ENCODE measurements at places on chromosomes 7 and 10.
A peak's percentile ranks its signal among the peaks of the same experiment; 100 is the strongest.

- DNase-seq, result no peak
These were observed 315.1 kb downstream of the BBS9 start for GRCh38 chr7:33444511-33444910.

DNA sequence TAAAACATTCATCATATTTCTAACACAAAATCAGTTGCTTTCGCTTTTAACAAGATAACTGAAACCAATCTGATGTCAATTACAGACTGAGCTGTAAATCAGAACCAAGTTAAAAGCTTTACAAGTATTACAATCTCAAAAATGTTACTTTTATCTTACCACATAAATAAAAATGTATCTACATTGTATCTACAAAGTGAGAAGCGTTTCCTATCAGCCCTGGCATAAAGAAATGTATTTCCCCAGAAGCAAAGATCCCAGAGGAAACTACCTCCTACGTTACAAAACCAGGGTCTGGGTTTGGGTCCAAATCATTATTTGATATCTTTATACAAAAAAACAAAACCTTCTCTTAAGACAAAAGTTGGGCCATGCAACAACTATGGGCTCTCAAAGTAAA lies 2.6 kb downstream of the SMURF1 start:
- DNase-seq, result no peak

DNA sequence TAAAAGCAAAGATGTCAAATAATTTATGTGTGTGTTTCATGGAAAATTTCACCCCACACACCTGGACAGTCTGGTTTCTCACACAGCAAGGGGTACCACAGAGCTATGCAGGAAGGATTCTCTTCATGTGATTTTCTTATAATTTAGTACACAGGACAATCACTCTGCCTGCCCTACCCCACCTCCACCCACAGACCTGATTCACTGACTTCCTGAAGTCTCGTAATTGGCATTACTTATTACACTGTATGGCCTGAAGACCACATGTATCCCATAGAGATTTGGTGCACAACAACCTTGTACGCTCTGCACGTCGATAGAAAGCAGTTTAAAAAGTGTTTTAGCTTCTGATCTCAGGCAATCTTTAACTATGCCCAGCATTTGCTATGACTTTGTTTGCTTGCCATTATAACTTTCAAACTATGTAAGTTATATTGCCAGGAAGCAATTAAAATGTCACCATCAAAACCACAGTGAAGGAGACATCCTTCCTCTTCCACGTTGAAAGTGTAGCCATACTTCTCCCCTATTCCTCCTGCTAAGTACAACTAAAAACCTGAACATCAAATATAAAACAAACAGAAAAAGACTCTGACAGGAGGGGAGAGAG lies 279.4 kb upstream of the IMMP2L start:
- no peak for DNase-seq

DNA sequence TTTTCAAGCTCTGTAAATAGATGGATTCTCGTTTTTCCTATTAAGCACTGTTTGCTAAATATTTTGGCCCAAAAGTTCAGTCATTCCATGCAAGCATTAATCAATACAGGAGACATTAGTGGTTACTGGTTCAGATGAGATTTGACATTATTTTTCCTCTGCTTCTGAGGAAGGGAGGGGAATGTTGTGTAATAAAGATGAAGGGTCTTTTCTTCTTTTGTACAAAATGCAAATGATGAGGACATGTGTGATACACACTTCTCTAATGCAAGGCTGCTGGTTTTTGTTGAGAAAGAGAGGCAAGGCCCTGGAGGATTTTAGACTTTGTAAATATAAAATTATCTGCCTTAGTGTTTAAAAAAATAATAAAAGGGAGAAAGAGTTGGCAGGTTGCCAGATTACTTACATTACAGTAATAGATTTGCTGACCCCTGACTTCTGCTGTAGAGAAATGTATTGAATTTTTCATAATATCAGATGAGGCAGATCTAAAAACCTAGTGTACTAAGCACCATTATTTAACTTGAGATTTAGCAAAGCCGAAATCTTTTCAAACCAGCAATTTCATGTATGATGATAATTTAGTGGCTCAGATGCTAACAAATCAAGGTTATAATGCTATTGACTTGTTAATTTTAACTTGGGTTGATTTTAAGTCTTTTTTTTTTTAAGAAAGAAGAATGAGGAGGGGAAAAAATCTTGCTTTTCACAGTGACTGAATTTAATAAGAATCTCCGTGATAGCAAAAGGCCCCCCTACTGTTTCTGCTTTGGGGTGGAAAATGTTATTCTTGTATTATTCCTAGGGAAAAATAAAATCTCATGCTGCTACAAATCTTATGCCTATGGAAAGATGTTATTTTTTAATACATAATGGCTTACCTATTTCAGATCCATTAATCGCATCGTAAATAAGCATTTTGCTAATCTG lies 180.1 kb downstream of the ARID5B start:
- no peak for DNase-seq

- no peak for DNase-seq
These were observed 68.2 kb upstream of the AGK start for GRCh38 chr7:141483044-141483443.

- DNase-seq, result no peak
These were observed 259.5 kb upstream of the HGF start for GRCh38 chr7:82029236-82029913.

DNA sequence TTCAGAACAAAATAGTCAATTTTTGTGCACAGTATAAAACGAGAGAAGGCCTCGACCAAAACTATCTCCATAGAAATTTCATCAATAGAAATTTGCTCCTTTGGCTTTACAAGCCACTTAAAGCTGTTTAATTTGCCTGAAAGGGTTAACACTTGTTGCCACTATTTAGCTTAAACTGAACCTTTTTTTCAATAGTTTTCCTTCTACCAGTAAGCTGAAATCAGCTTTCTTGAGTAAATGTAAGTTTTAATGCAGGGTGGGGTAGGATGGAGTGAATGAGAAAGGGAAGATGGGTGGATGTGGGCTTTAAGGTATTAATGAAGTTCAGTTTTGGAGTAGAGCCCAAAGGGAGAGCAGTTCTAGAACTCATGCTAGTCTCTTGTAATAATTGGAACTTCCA lies 39.5 kb downstream of the ARL4A start:
- DNase-seq, result no peak

DNA sequence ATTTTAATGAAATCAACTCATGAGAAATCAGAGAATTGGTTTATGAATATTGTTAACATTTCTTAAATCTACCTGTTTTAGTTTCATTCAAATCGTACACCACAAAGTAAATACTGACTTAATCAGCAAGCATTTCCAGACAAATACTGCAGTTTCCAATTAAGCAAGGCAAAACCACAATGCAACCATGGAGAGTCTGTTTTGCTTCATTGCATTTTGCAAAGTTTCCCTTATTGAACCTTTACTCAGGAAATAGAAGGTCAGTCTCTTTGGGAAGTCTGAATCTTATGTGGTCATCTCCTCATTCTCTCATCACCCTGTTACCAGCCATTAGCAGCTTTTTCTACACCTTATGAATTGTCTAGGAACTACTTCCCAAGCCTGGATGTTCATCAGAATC lies 400.5 kb downstream of the IPMK start:
- DNase-seq, result no peak

GRCh38 chr10:22135591-22135990 lies 82.2 kb downstream of the EBLN1 start:
- DNase-seq, result no peak

GRCh38 chr10:93589648-93590562 lies 11.1 kb downstream of the RBP4 start:
- DNase-seq, result no peak

DNA sequence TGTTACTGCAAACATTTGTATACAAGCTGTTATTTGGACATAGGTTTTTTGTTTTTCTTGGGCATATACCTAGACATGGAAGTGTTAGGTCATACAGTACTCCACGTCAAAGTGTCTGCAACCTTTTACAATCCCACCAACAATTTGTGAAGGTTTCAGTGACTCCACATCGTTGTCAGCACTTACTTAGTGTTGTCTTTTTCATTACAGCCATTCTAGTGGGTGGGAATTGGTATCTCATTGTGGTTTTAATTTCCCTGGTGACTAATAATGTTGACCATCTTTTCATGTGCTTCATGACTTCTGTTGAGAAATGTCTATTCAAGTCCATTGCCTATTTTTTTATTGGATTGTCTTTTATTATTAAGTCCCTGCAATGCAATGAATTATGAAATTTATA lies 95.0 kb downstream of the UBE3C start:
- peak; percentile 47 for DNase-seq

GRCh38 chr7:149414171-149414570 lies 46.7 kb downstream of the ZNF777 start:
- no peak for DNase-seq

DNA sequence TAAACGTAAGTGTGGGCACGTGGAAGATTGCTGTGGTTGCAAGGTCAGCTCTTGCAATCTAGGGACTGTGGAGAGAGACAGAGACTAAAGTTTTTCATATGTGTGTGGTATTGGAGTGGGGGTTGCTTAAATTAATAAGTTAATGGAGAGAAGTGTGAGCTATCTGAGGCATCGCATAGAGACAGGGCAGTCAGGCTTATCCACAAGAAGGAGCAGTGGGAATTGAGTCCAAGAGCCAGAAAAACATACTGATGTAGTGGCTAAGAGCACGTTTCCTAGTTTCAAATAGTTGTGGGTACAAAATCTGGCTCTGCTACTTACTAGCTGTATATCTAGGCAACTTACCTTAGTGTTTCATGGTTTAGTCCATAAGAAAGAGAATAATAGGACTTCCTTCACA lies 65.8 kb downstream of the SORCS3 start:
- DNase-seq, result no peak

DNA sequence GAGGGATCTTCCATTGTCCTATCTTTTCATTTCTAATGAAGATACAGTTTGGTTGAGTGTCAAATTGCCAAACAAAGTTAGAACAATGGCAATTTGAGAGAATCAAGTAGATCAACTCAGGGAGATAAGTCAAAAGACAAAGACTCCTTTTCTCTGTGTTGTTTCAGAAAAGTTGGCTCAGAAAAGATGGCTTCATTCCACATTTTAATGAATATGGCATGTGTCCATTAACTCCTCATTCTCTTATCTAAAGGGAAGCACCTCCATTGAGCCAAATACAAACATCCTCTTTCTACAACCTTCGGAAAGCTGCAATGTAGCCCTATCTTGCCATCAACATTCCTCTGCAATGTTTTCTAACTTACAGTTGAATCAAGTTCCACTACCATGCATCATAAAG lies 939.0 kb upstream of the C7orf33 start:
- no peak for DNase-seq

DNA sequence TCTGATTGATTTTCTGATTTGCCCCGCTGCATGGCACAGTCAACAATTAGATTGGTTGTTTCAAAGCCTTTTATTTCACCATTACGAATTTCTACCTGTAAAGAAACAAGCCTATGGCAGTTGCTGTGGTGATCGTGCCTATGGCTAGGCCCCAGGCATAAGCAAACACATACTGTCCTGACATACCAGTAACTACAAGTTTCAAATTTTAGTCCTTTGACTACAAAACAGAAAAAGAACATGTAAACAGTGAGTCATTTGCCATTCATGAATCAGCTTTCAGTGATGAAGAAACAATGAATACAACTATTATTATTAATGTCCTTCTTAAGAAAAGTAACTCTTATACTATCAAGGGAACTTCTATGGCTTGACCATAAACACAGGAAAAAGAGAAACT lies 168.0 kb upstream of the LRRN3 start:
- no peak for DNase-seq

DNA sequence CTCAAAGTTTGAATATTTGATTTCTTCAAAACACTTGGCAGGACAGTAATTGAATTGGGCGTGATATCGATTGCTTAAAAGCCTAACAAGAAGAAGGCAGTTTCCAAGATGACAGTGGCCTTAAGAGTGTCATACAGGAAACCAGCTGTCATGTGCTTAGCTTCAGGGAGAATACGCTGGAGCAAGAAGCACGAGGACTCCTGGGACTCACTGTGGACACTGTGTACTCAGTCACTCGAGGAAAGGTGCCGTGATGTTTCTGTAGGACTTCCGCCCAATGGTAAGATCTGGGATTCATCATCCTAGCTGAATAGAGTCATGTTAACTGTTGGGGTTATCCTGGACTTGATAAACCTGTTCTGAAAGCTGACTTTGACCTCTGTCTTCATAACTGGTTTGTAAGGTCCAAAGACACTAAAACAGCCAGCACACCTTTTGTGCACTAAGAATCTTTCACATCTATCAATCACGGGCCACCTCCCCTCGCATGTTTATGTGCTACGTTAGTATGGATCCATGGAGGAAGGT lies 113.5 kb downstream of the CELF2 start:
- DNase-seq, result no peak

GRCh38 chr7:34438436-34438835 lies 219.6 kb upstream of the NPSR1 start:
- no peak for DNase-seq

GRCh38 chr10:107970512-107970911 lies 806.0 kb upstream of the SORCS1 start:
- no peak for DNase-seq

DNA sequence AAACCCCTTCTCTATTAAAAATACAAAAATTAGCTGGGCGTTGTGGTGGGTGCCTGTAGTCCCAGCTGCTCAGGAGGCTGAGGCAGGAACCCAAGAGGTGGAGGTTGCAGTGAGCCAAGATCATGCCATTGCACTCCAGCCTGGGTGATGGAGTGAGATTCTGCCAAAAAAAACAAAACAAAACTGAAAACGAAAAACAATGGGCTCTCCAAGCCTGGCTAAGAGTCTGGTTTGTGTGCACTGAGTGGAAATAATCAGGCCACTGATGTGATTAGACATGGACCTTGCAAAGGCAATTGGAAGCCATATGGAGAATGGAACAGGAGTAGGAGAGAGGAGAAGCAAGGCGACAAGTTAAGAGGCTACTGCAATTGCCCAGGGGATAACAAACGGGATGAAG lies 60.1 kb upstream of the GSDME start:
- no peak for DNase-seq

GRCh38 chr10:112778579-112778978 lies 171.5 kb upstream of the TCF7L2 start:
- no peak for DNase-seq

GRCh38 chr10:27600930-27601329 lies 96.8 kb downstream of the RAB18 start:
- no peak for DNase-seq

- no peak for DNase-seq
These were observed 37.3 kb upstream of the ADCYAP1R1 start for GRCh38 chr7:31014826-31015225.

GRCh38 chr7:41508755-41509154 lies 194.1 kb downstream of the INHBA start:
- no peak for DNase-seq

GRCh38 chr7:116340943-116341907 lies 130.9 kb downstream of the TES start:
- DNase-seq, result no peak

DNA sequence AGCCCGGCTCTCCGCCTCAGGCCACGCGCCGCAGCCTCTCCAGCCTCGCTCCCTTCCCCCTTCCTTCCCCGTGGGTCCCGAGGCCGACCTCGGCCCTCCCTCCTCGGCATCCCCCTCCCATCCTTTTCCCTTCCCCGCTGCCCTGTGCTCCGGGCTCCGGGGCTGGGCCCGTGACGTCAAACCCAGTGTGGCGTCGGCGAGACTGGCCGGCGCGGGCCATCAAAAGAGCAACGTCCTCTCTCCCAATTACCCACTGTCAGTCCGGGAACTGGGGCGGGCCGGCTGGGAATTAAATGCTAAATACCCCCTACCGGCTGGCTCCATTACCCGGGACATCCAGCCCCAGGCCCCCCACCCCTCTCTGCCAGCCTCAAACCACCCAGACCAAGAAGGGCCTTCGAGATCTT lies 2.6 kb upstream of the GATA3 start:
- DNase-seq, result no peak
